ENCODE measurements at places on chromosomes 4 and X.

DNA sequence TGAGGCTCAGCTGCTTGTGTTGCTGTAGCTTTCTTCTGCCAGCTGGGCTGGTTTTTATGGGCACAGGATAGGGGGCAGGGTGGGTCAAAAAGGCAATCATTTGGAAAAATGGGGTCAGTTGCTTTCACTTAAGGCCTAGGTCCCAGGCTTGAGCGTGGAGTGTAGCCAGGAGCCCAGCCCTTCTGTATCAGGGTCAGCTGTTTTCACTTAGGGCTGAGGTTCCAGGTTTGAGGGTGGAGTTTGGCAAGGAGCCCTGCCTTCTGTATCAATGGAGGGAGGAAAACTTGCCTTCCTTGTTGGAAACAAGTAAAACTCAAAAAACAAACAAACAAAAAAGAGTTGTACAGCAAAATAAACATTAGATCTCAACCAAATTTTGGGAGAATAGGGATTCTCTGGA, 37.0 kb upstream of the UGT8 start:
- DNase-seq: no peak

DNA sequence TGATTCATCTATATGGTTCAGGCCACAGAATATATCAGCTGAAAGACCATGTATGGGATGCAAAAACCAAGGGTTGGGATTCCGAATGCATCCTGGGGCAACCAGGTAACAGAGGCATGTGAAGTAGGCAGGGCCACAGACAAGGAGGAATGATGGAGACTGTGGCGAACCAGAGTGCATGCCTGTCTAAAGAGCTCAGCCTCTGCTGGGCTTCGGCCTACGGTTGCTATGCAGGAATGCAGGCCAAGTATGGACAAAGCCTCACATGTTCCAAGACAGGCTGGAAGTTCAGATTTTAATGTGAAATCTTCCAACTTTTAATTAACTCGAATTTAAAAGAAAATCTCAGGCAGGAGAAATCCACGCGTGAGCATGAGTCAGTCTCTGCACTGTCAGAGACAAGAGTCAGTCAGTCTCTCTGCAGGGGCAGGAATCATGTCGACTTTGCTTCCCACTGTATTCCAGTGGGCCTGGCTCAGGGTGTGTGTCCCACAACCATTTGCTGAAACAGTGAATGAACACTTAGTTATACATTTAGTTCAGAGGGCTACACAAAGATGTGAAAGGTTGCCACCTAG, 344.4 kb downstream of the UNC5C start:
- DNase-seq: no peak

- DNase-seq: no peak
These were observed 17.6 kb upstream of the CXCL5 start for GRCh38 chr4:74016068-74016467.

DNA sequence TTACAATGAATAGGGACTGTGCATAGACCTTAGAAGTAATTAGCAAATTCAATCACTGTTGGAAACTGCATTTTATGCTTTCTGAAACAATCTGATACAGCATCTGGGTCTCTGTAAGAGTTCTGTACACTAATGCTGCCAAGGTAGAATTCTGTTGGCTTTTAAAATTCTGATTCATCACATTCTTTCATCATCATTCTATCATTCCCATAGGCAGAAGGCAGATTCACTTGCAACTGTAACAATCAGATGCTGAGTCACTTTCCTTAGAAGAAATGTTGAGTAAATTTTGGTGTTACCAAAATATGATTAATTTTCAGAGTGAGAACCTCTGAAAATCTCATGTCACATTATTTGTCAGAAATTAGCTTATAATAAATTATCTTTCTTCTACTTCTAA, 267.2 kb downstream of the MAPK10 start:
- no peak for DNase-seq

GRCh38 chr4:174561560-174561959, 39.3 kb upstream of the HPGD start:
- no peak for DNase-seq

GRCh38 chrX:68059469-68059868, 373.8 kb downstream of the OPHN1 start:
- DNase-seq: no peak

DNA sequence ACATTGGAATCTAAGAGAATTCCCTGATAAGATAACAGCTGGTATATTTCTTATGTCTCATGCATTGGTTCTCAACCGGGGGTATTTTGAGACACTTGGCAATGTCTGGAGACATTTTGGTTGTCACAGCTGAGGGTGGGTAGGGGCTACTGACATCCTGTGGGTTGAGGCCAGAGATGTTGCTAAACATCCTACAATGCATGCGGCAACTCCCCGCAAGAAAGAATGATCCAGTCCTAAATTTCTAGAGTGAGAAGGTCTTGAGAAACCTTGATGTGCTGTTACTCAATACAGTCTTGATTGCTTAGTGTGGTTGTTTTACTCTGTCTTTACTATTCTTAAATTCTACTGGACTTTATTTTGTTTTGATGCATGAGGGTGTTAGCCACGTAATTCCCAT, 287.2 kb downstream of the FRMPD4 start:
- DNase-seq: no peak

DNA sequence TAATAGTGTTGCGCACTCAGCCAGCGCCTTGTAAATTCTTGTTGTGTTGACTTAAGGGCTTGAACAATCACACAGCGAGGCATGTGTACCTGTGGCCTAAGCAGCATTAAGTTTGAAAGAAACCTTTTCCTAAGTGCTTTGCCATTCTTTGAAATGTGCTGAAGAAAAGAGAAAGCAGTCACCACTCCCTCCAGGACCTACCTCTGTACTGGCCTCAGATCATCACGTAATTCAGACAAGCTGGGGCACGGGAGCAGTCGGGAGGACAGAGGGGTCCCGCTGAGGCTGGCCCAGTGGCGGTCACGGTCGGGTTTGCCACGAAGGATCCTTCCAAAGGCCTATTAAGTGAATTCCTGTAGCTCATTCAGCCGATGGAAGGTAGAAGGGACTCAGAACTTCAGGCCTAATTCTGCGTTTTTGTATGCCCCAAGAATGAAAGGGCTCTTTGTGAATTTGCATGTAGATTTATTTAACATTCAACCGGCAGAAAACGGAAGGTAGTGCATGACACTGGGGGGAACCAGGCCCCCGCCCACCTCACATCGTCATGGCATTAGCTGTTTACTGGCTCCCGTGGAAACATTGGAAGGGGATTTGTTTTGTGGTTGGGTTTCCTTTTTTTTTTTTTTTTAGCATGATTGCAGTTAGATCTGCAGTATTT, 106.3 kb downstream of the TRAPPC11 start:
- DNase-seq: no peak

- no peak for DNase-seq
These were observed 93.1 kb upstream of the LNX1 start for GRCh38 chr4:53684136-53685130.

GRCh38 chr4:168070903-168071302, 21.4 kb upstream of the ANXA10 start:
- no peak for DNase-seq

GRCh38 chrX:150036641-150037040, 98.3 kb upstream of the EOLA2 start:
- no peak for DNase-seq

DNA sequence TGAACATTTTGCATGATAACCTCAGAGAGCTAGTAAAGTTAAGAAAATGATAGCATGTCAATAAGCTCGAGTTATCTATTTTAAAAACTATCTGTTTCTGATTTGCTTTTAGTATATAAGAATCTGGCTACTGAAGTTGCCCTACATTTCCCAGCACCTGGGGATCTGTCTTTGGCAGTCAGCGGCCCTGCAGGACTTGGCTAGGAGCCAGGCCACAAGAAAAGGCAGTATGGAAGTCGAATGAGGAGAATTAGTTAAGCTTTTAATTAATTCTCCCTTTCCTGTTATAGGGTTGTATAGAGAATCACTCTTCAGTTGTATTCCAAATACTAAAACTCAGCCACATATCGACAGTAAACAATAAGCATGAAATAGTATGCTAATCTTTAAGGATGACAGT, 22.7 kb downstream of the POU4F2 start:
- DNase-seq: no peak

GRCh38 chr4:98838977-98839618, 89.8 kb downstream of the EIF4E start:
- DNase-seq: no peak

- peak; percentile 26 for DNase-seq
These were observed 114.4 kb downstream of the GLRA3 start for GRCh38 chr4:174714393-174715211.

DNA sequence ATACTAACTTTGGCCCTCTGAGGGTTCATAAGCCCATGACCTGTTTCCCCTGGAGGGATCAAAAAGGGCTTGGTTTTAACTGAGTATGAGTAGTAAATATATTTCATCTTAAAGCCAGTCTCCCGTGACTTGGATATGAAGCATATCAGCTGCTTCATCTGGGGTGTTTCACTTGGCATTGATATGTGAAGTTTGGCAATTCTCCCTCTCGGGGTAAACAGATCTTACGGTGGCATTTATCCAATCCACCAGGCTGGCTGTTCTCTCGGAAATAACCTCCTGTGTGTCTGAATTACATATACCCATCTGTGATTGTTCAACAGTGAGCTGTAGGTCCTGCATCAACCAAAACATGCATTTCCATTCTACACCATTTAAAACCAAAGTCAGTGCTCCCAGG, 130.7 kb downstream of the ADAM29 start:
- no peak for DNase-seq

DNA sequence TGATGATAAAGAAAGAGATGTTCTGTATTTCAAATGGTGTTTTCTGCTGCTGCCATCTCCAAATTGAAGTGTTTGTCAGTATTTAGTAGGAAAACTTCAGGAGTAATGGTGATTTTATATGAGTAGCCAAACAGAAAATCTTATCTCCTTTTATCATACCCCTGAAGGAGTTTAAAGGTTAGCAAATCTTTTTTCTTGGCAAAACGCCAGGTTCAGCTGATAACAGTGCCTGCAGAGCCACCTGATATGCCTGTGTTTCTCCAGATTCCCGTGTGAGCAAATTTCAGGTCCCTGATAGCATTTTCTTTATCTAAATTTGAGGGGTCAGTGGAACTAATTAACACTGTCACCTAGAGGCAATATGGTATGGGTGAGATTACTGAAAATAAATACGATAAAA, 65.8 kb upstream of the ETNPPL start:
- no peak for DNase-seq

GRCh38 chr4:123505095-123506010, 108.8 kb downstream of the SPRY1 start:
- DNase-seq: peak; percentile 53

- DNase-seq: no peak
These were observed 1.0 kb downstream of the GABRA3 start for GRCh38 chrX:152450076-152450475.

DNA sequence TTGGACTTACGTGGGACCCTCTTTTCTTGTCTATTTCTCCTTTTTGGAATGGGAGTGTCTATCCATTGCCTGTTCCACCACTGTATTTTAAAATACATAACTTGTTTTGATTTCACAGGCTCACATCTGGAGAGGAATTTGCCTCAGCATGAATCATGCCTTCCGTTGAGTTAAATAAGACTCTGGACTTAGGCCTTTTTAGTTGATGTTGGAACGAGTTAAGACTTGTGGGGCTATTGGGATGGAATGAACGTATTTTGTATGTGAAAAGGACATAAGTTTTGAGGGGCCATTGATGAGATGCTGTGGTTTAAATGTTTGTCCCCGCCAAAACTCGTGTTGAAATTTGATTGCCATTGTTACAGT, 66.2 kb downstream of the BEX3 start:
- DNase-seq: no peak

DNA sequence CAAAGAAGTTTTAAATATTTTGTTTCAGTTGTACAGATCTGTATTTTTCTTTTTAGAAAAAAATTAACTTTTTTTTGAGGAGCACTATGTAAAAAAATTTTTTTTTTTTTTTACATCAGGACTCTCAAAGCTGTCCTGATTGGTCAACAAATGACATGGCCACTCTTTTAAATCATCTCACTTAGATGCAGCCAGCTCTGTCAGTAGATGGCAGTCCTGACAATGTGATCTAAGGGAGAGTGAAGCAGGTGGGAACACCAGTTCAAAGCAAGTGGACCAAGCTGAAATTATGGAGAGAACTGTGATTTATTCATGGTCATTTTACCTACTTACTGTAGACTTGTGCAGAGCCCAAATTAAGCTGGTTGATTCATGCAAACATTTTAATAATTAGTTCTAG, 174.7 kb upstream of the GPRIN3 start:
- DNase-seq: no peak

DNA sequence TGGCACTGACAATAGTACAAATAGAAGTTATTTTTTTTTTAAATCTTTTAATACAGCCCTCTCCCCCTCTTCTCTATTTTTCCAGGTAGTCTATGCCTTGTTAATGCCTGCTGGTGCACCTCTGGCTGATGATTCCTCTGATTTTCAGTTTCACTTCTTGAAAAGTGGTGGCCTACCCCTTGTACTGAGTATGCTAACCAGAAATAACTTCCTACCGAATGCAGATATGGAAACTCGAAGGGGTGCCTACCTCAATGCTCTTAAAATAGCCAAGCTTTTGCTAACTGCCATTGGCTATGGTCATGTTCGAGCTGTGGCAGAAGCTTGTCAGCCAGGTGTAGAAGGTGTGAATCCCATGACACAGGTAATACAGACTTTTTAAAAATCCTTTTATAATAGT, 99.1 kb downstream of the USP9X start:
- DNase-seq: no peak

DNA sequence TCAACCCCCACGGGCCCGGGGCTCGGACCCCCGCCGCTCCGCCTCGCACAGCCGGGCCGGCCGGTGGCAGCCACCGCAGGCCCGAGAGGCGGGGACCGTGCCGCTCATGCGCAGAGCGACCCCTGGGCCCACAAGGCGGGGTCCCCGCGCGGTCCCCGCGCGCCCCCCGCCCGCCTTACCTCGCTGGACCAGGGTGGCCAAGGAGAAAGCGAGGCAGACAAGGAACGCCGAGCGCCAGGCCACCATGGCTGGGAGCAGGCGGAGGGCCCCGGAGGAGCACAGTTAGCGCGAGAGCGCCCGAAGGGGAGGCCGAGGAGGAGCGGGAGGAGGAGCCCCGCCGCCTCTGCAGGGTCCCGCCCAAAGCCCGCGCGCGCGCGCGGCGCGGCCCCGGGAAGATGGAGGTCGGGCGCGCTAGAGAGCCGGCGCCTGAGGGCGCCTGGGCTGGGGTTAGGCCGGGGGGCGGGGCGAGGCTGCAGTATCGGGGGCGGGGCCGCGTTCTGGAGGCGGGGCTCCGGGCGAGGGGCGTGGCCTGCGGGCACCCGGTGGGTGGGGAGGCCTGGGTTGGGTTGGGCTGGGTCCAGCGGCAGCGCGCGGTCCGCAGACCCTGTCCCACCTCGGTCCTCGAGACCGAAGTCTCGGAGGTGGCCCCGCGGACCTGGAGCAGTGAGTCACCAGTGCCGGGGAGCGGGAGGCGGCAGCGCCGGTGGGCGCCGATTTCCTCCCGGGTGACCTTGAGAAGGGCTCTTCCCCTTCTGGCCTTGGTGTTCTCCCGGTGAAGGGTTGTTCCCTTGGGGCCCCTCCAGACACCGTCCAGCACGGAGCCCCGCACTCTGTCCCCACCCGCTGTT, at the start of gene CD99L2:
CD99L2 (minus strand) TSS at position 326 of the 848 bp plus-strand sequence; CDS start at position 246, 80 bp downstream.
- DNase-seq: peak; percentile 95
